Uterus (tissue), 4 donors: ENCODE measurements at places on chromosomes 4 and X.

DNA sequence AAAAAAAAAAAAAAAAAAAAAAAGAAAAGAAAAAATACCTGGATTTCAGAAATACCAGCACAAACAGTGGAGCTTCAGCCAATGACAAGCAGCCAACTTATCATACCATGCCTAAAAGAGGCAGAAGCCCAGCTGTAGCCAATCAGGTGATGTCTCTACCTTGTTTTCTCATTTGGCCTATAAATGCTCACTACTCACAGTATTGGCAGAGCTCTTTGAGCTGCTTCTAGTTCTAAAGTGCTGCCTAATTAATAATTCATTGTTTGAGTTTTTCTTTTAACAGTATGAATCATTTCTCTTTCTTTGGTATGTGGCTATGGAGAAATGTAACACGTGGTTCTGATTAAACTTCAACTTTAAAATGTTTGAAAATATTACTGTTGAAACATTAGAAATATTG, 188.8 kb upstream of the TECRL start:
- DNase-seq = no peak

GRCh38 chrX:47146936-47147859, 2.2 kb downstream of the RBM10 start:
- DNase-seq = no peak

GRCh38 chrX:68842781-68843581, 14.2 kb downstream of the EFNB1 start:
- no peak for DNase-seq

- DNase-seq = no peak
Observed at GRCh38 chr4:14465057-14465456, 537.2 kb upstream of the CPEB2 start.

DNA sequence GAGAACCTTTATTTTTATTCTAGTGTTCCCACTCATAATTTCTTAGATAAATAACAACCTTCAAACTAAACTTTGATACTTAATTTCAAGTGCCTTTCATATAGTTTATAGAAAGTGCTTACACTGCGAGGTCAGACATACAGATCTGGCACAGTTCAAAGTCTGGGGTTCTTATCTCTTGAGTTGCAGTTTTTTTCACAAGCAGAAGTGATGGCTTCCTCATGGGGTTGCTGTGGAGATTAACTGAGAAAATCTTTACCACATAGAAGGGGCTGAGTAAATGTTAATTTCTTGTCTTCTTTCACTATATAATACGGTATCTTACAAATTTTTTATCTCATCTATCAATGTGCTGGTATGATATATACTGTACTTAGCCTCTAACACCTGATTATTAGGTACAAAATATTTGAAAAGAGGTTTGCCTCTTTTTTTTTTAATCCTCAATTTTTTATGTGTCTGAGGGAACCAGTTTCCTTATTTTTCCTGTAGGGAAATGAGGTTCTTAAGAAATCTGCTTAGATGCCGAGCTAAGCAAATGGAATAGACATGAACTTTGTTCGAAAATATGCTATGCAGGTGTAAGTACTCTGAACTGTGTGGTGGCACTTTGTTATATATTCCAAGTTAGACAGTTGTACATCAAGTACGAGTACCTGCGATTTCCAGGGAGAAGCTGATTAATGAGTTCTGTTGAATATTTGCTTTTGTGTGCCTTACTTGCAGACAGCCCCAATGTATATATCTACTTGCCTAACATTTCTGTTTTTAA, 3.3 kb downstream of the ING2 start:
- no peak for DNase-seq

GRCh38 chrX:108590496-108590895, 145.9 kb downstream of the IRS4 start:
- DNase-seq = no peak

DNA sequence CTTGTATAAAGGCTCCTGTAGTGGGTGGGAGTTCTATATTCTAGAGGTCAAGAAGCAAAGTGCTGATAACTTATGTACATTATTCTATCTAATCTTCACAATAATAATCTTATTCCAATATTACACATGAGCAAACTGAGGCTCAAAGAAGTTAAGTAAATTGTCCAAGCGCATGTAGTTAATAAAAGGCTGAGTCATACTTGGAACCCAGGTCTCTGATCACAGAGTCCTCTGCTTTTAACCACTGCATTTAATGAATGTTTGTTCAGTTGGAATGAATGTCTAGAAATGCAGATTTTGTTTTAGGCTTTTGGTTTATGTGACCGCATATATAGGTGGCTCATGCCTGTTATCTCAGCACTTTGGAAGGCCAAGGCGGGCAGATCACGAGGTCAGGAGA, 88.4 kb upstream of the PAQR3 start:
- DNase-seq = no peak

DNA sequence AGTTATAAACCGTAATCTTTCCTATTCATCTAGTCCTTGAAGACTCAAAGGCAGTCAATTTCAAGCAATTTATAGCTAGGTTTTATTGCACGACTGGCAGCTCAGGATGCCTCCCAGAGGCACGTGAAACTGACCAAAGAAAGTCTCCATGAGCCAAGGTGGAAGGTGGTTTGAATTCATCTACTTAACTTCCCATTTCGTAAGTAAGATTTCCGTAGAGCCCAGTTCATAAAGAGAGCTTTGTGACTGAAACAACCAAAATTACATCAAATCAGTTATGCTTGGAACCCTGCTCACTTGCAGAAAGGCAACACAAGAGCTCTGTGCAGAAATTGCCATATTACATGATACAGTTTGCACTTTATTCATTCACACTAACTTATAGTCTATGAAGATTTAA, 556.0 kb downstream of the TRIML1 start:
- DNase-seq = no peak

DNA sequence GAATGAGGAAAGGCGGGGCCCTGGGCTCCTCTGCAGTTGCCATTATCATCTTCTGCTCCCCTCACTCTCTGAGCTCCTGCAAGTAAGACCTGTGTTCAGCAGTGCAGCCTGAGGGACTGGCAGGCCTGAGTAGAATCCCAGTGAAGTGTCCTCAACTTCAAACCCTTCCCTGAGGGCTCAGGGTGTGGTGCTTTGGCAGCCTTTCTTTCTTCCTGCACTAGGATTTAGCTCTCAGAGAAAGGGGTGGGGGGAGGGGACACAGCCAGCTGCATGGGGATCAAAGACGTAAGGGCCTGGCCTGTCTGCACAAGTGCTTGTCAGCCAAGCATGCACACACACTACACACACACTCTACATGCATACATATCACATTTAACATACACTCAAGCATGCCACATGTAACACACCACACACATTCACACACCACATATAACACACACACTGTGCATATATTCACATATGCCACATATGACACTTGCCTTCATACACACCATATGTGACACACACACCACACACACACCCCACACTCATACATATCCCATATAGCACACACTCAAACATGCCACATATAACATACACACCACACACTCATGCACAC, 223.4 kb upstream of the RPL34 start:
- no peak for DNase-seq

GRCh38 chrX:20225488-20225833, 41.2 kb downstream of the RPS6KA3 start:
- DNase-seq = no peak
